ENCODE measurements at places on chromosomes 5 and 9.

DNA sequence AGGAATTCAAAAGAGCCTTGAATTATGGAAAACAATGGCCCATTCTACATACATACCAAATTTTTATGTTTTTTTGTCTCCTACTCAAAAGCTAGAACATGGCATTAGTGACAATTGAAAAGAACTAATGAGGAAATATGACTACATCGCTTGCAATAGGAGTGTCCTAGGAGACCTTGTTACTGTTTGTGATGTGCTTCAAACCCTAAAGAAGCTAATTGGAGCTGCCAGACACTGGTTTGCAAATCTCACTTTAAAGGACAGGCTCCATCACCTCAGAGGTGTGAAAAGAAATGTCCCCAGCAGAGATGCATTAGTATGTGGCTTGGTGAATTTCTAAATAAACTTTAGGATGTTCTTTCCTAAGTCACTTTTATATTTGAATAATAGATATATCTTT, 354.2 kb upstream of the EFNA5 start:
- DNase-seq, result no peak

DNA sequence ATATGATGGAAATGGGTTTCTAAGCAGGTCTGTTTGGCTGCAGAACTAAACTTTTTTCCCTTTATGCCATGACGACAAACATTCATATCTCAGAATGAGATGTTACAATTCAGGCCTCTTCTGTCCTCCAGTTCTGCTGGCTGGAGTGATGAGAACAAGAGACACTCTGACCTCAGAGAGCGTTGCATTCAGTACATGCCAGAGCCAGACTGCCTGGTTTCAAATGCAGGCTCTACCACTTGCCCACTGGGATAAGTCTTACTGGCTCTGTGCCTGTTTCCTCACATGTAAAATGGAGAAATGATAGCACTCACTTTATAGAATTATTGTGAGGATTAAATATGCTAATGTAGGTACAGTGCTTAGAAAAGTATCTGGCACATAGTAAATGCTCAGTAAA, 24.8 kb upstream of the TOMM5 start:
- no peak for DNase-seq

DNA sequence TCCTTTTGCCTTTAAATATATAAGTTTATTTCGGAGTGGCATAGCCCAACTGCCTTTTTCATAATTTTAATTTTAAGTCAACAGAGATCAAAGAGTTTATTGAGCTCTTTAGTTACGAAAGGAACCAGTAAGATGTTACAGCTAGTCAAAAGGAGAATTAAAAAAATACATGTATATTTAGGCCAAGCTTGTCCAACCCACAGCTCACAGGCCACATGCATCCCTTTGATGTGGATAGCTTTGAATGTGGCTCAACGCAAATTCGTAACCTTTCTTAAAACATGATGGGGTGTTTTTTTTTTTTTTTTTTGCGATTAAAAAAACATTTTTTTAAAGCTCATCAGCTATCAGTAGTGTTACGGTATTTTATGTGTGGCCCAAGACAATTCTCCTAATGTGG, 50.2 kb upstream of the IL31RA start:
- DNase-seq, result no peak

GRCh38 chr5:150625164-150625535, 15.3 kb upstream of the SYNPO start:
- DNase-seq, result no peak

- no peak for DNase-seq
Observed at GRCh38 chr5:2241842-2242241, 359.1 kb upstream of the IRX4 start.

- DNase-seq, result no peak
Observed at GRCh38 chr5:101679816-101680215, 616.3 kb downstream of the SLCO4C1 start.

- no peak for DNase-seq
Observed at GRCh38 chr5:91367908-91368648, 15.0 kb downstream of the ARRDC3 start.

GRCh38 chr5:179595916-179596315, 27.6 kb downstream of the HNRNPH1 start:
- no peak for DNase-seq

GRCh38 chr5:110716247-110717245, 9.9 kb downstream of the TMEM232 start:
- DNase-seq, result no peak

DNA sequence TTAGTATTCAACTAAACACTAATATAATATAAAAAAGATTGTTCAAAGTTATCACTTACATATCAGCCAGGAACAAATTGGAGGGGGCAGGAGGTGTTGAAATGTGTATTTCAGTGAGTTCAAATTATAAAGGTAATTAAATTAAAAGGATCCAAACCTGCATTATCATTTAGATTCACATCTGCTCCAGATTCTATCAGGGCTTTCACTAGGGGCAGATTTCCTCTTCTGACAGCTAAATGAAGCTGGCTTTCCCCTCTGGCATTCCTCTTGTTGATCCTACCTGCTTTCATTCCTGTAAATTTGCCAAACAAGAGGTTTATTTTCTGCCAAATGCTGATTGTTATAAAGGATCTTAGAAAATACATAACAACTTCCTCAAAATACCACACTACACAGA, 86.3 kb upstream of the GCNT4 start:
- no peak for DNase-seq

GRCh38 chr9:135131488-135131887, 44.0 kb downstream of the OLFM1 start:
- no peak for DNase-seq

DNA sequence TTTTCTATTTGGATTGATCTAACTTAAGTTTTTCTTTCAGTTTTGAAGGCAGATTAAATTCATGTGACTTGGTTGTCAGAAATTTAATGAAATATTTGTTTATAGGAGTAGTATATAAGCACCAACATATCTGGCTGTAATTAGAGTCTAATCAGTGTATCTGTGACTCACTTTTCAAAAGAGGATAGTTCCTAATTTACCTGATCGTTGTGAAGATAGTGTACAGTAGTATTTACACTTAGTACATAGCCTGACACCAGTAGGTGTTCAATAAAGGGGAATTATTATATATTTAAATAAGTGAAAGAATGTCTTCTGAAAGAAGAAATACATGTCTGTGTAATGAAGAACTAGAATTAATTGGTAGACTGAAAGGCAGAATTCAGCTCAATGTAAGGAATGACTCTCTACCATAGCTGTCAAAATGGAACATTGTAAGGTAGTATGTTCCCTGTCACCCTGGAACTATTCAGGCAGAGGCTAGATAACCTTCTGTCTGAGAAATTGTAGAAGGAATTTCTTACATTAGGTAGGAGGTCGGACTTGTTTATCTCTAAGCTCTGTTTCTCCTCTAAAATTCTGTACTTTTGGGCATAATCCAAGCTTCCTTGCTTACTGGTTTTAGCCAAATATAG, 8.6 kb downstream of the TGFBR1 start:
- no peak for DNase-seq

DNA sequence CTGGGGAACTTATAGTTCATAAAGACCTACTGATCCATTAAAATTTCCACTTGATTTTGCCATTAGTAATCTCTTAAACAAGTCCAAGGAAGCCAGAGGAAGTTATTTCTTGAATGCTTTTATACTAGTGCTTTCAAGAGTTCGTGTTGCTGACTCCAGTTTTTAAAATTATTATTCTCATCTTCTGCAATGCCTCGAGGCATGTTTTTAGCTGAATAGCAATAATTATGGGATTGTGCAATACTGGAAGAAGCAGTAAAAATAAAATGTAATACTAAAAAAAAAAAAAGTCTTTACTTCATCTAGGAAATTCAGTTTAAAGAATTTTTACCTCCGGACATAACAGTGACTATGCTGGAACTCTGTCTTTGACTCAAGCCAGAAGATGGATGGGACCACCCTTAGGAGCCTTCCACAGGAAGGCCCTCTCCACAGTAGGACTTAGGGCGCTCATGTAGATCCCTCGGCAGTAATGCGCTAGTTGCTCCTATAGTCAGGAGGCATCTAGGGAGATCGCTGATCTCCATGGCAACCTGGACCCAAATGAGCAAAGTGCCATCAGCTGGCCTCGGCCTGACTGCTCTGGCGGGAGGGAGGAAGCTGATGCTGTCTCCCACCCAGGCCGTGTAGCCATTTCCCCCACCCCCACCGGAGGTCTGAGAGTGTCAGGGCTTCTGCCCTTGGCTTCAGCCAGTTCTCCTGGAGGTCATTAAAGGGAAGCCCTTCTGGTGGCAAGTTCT, 56.7 kb downstream of the DAPK1 start:
- no peak for DNase-seq

GRCh38 chr5:22354956-22355355, 498.2 kb downstream of the CDH12 start:
- no peak for DNase-seq

GRCh38 chr5:180235077-180235476, 26.1 kb upstream of the RASGEF1C start:
- DNase-seq, result no peak

DNA sequence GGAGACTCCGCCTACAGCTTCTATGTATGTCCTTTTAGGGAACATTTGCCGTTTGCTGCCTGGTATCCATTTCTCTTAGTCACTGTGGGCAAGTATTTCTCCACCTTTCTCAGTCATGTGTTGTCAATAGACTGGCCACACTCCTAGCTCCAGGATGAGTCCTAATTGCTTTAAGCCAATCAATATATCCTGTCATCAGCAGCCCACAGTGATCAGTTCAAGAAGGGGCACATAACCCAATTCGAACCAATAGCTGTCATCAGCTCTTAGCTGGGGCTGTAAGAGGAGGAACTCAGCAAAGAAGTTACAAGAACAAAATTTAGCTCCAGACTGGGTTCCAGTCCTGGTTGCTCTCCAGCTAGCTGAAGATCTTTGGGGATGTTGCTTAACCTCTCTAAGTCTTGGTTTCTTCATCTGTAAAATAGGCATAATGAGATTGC, 70.7 kb upstream of the MAN2A1 start:
- no peak for DNase-seq
